ENCODE measurements at places on chromosomes 11 and 22.
A peak's percentile ranks its signal among the peaks of the same experiment; 100 is the strongest.

- peak; percentile 15 for DNase-seq
Observed at GRCh38 chr11:75867778-75868374, 52.9 kb downstream of the UVRAG start.

GRCh38 chr11:77029829-77030228, 4.4 kb upstream of the B3GNT6 start:
- no peak for DNase-seq

DNA sequence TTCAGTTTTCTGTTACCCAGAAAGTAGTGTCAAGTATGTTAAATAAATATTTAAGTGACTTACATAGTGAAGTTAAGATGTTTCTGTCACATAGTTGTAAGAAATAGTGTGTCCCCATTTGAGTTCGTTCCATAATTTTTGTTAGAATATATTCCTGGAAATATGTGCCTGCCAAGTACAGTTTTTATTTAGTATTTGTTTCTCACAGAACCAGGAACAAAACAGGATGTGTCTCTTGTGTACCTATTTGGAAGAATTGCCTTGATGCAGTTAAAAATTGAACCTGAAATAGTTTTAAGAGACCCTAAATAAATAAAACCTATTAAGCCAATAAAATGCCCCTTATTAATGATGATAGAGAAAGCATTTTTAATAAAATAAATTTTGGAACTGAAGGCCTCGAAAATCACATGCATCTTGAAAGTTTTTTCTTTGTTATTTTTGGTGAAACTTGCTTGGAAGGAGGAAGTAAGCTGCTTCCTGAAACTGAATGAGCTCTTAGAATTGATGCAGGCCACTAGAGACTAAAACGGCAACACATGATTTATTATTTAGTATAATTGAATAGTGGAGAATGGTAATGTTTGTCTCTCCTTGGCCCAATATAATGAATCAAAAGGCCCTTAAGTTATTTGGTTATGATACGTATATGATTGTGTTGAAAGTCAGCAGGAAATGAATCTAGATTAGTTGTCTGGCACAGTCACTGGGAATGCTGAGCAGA, 55.9 kb downstream of the SWAP70 start:
- DNase-seq = no peak

DNA sequence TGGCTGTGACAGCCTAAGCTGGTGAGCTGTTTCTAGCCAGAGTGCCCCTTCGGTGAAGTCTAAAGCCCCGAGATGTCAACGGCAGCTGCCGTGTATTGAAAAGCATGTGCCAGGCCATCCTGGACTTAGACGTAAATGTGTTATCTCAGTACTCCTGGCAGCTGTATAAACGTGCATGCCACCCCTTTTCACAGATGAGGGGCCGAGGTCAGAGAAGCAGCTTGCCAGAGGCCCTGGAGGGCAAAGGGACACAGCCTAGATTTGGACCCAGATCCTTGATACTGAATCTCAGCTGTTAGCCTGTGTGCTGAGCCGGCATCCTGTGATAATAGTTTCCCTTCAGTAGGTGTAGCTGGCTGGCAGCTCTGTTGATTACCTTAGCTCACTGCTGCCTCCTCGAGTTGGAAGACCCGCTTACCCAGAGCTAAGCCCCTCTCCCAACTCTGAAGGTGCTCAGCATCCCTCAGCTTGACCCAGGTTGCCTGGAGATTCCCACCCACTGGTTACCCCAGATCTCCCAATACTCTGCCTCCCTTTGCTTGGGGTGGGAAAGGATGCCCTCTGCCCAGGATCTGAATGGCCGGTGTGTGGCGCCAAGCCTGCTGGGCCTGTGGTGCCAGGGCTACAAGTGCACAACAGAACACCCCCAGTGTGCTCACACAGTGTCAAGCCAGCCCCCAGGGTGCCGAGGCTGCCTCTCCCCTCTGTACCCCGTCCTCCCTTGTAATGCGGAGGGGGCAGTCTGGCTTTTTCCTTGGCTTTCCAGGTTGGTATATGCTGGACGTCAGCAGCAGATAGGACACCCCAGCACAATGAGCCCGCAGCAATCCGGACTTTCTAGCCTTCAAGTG, 59.8 kb upstream of the WNT7B start:
- no peak for DNase-seq

DNA sequence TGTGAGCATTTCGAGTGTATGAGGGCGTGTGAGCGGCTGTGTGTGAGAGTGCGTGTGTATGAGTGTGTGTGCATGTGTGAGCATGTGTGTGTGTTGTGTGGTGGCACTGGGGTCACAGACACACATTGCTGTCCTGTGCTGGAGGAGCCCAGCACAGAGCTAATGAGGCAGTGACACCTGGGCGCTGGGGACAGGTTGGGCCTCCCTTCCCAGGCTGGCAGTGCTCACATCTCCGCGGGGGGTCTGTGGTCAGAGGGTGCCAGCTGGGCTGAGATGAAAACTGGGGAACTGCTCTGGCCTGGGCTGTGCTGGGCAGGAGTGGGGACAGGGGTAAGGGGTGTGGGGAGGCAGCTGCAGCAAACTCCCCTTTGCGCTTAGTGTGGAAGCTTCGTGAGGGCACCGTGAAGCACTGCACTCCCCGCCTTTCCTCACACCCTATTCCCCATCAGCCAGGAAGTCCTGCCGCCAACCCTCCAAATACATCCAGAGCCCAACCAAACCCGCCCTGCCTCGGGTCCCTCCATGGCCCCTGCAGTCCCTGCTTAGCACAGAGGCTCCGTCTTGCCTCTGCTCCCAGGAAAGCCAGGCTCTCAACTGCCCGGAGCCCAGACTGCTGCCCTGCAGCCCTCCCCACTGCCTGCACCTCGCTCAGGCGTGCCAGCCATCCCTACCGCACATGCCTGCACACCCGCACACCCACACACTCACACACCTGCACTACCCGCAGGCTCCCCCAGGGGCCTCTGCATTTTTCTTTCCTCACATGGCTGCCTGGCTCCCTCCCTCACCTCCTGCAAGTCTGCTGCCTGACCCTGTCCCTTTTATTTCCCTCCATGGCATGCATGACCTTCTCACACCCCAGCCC, 62.0 kb upstream of the THY1 start:
- DNase-seq = no peak

- no peak for DNase-seq
Observed at GRCh38 chr22:45051946-45052345, 42.1 kb upstream of the PHF21B start.

DNA sequence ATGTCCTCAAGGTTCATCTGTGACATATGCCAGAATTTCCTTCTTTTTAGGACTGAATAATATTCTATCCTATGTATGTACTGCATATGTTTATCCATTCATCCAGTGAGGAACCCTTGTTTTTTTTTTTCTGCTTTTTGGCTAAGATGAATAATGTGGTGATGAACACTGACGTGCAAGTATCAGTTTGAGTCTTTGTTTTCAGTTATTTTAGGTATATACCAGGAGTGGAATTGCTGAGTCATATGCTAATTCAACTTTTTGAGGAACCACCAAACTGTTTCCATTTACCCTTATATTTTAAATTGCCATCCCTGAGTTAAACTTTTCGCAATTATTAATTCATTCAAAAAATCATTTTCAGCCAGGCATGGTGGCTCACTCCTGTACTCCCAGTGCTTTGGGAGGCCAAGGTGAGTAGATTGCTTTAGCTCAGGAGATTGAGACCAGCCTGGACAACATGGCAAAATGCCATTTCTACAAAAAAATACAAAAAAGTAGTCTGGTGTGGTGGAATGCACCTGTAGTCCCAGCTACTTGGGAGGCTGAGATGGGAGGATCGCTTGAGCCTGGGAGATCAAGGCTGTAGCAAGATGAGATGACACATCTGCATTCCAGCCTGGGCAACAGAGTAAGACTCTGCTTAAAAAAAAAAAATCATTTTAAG, 64.2 kb downstream of the MICAL2 start:
- DNase-seq = peak; percentile 77

DNA sequence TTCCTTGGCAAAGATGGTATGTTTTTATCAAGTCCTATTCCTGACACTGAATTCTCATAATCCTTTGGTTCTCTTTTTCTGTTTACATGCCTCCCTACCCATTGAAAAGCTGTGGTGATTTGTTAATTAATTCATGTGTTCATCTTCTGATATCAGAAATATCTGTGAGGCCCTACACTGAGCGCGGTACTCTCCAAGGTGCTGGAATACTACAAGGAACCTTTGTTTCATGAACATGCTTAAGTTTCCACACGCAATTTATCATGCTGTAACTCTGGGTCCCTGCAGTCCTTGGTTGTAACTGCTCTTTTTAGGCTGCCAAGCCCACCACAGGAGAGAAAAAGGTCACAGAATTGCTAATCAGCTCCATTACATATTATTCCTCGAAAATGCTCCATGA, 331.8 kb downstream of the FAT3 start:
- no peak for DNase-seq

DNA sequence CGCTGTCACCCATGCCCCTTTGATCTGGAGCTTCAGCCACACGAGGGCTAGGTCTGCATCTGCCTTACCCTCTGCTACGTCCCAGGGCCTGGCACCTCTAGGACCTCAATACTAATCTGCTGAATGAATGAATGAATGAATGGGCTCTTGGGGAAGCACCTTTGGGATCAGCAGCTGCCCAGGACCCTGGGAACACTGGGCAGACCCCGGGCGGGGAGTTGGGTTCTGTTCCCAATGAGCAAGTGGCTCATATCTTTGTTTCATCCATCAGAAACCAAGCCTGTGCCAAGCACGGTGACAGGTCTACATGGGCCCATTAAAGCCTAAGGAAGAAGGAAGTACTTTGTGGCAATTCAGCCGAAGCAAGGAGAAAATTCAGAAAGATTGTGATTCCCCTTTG, 41.5 kb upstream of the SHISAL1 start:
- DNase-seq = no peak

DNA sequence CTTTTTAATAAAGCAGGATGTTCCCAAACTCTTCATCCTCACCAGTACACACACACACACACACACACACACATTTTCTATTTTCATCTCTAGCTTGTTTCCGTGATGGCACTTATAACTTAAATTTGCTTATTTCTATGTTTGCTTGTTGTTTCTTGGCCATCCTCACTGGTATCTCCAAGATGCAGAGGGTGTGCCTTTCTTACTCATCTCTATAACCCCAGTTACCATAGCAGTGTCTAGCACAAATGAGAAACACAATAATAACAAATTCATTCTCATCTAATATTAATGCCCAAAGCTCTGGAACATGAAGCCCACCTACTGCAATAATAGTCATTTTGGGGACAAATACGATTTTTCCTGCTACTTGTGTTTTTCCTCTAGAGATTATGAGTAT, 156.3 kb downstream of the GRM5 start:
- DNase-seq = no peak

- DNase-seq = no peak
Observed at GRCh38 chr11:76256448-76256847, 50.1 kb upstream of the WNT11 start.

DNA sequence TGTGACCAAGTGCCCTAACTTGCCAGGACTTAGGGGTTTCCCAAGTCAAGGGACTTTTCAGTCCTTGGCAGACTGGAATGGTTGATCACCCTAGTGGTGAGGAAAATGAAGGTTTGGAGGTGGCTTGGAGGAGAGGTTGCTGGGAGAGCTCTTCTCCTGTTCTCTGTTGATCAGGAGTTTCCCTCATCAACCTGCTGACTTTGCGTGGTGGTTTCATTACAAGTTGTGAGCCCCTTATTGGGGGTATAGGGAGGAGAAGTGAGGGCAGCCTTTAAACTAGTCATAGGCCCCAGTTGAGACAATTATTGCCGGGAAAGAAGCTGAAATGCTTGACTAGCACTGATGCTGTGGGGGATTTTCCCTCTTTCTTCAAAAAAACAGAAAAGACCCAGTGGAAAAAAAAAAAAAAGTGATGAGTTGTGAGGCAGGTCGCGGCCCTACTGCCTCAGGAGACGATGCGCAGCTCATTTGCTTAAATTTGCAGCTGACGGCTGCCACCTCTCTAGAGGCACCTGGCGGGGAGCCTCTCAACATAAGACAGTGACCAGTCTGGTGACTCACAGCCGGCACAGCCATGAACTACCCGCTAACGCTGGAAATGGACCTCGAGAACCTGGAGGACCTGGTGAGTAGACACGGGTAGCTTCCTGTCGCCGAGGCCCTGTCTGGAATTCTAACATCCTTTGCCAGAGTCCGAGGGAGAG, at the start of gene CXCR5:
TSS of gene CXCR5 (plus strand) at position 525 of the 704 bp plus-strand sequence. CDS start at position 575, 50 bp downstream.
- no peak for DNase-seq

GRCh38 chr11:94537031-94537600, 6.6 kb upstream of the FUT4 start:
- peak; percentile 53 for DNase-seq

GRCh38 chr22:48222742-48223487, 1460.5 kb downstream of the TBC1D22A start:
- no peak for DNase-seq

- peak; percentile 63 for DNase-seq
Observed at GRCh38 chr11:47355283-47356128, 3.0 kb upstream of the MYBPC3 start.

- no peak for DNase-seq
Observed at GRCh38 chr11:8095371-8095770, 14.4 kb downstream of the TUB start.

DNA sequence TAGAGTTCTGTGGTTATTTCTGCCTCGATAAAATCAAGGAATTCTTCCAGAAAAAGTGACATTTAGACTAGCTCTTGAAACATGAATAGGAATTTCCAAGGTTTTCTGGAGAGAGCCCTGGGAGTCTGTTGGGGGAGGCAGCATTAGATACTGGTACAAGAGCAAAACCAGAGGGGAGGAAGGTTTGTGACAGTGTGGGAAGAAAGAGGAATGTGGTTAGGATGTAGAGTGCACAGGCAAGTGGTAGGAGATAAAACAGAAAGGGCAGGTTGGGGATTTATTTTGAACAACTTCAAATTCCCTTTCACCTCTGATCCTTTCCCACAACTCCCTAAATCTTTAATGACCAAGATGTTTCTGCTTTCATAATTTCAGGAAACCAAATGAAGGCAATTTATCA, 588.4 kb downstream of the METTL15 start:
- DNase-seq = no peak

DNA sequence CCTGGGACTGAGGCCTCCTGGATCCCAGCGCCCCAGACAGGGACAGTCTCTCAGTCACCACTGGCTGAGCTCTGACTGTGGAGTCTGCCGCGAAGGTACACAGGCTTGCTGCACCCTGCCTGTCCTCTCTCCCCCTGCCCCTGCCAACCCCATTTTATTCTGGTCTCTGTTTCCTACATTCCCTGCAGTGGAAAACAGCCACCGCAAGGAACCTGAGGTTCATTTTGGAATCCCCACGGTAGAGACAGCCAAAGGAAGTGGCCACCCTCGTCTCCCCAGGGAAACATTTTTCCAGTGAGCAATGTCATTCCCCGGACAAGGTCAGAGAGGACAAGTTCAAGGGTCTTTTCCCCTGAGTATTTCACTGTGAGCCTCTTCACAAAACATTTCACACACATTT, 56.6 kb downstream of the FBXO7 start:
- DNase-seq = no peak

DNA sequence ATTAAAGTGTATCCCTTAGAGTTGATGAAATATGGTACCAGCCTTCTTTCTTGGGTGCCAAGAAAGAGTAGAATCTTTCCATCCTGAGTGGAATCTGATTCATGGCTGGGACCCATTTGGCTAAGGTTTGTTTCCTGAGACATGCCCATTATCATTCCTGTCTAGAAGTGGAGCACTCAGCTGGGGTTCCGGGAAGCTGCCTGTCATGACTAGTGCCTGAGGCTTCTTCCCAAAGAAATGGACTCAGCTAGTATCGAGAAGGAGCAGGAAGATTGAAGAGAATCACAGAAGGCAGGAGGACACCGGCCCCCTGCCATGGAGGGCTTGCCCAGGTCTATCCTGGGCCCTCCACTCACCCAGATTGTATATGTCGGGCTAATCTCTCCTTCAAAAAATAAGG, 57.6 kb downstream of the KREMEN1 start:
- no peak for DNase-seq
